ENCODE measurements at places on chromosomes 2 and 18.

DNA sequence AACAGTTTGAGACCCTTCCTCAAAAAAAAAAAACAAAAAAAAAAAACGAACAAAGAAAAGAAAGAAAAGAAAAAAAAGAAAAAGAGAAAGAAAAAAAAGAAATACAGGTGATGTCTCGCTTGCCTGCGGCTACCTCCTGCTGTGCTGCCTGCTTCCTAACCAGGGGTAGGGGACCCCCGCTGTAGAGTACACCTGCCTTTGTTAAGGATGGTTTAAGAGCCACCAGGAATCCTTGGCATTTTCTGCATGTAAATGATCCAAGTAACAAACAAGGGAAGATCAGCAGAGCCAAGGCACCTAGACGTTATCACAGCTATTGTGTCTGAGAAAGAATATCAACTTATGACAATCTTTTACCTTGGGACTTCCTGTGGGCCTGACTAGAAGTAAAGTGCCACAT, 856.8 kb upstream of the GCFC2 start:
- DNase-seq = no peak

DNA sequence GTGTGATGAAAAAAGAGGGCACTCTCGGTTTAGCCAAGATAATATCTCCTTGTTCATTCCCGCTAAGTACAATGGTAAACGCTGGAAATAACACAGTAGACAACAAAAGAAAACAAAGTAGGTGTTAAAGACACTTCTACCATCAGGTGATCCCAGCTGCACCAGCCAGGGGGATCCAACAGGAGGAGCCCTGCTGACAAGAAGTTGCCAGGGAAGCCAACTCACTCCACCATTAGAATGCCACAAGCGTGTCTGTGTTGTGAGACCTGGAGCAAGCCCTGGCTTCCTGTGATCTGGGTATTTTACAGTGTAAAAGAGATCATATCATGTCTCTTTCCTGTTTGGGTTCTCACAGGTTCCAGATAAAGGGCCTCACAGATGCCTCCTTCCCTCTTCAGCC, 117.0 kb downstream of the GRB14 start:
- DNase-seq = no peak

- DNase-seq = no peak
These were observed 1.0 kb upstream of the TUBB6 start for GRCh38 chr18:12306752-12307700.

DNA sequence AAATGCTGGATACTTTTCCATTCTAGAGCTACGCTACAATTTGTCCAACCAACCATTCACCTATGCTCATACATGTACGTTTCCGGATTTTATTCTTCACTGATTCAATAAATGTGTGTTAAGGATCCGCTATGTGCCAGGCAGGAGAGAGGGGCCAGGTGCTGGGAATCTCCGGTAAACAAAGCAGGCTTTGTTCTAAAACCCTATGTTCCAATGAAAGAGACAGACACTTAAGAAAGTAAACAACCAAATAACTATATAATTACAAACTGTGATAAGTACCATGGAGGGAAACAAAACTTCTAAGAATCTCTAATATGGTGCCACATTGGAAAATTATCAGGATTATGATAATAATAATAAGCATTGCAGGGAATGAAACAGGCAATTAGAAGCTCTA, 22.2 kb upstream of the POMC start:
- DNase-seq = peak; percentile 30

- no peak for DNase-seq
These were observed 169.8 kb downstream of the SH3RF3 start for GRCh38 chr2:109298851-109299250.

GRCh38 chr2:47849368-47849767, 56.9 kb downstream of the FBXO11 start:
- DNase-seq = no peak

DNA sequence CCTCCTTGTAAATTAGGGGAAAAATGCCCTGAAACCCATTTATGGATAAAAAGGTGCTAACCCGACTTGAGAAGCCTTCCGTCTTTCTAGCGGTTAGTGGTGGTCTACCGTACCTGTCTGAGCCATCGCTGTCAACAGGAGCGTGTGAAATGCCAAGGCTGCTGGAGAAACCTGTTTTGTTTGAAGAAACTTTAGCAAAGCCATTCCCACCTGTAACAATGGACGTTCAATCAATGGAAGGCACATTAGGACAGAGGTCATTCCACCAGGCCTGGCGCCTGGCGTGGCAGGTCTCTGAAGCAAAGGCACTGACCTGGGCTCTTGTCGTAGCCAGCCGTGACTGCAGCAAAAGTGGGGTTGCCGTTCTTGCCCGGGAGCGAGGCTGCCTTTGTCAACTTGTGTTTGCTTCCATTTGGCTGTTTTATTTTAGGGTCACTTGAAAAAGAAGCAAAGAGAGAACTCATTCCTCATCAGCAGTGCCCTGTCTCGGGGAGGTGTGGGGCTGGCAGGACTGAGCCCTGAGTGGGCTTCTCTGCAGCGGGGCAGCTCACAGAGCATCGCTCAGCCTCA, 47.2 kb downstream of the ZAP70 start:
- DNase-seq = no peak

GRCh38 chr2:149050188-149050587, 11.7 kb downstream of the LYPD6B start:
- no peak for DNase-seq

- DNase-seq = no peak
These were observed 1.4 kb downstream of the PARD6G start for GRCh38 chr18:80245781-80246444.
